ENCODE measurements at places on chromosomes 2 and 18.

DNA sequence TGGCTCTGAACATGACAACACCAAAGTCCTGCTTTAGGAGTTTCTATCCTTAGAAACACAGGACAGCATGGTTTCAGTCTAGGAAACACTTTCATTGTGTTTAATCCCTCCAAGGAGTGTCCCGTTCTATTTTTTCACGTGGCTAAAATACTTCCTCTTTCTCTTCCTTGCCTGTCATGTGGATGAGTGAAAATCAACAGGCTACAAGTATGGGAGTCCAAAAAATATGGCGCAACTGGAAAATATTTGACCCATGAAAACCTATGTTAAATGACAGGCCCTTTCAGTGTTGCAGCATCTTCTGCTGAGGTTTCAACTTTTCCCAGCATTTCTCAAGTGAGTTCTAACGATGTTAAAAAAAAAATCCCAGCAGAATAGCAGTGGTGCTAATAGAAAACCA lies 146.3 kb downstream of the LAMA3 start:
- no peak for DNase-seq

- no peak for DNase-seq
Observed at GRCh38 chr2:29485631-29486030, 370.4 kb downstream of the CLIP4 start.

DNA sequence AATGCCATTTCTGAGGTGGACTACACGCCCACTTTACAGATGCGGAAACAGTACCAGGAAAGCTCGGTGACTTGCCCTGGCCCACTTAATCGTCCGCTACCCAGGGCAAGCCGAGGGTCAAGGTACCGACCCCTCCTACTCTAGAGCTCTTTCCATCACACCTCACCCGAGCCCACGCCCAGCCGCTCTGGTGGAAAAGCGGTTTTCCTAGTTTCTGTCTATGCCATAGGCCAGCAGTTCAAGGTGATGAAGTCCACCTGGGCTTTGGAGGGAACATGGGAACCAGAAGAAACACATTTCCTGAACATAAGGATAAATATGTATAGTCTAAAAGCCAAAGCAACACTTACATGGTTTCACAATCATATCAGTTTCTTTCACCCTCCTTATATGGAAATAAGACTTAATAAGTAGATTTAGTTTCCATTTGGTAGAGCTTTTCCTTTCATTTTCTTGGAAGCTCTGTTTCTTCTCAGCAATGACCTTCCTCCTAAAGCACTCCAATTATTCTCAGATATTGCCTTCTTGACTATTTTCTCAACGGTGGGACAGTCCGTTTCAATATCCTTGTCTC lies 567 bp downstream of the VWA3B start:
- DNase-seq: no peak

DNA sequence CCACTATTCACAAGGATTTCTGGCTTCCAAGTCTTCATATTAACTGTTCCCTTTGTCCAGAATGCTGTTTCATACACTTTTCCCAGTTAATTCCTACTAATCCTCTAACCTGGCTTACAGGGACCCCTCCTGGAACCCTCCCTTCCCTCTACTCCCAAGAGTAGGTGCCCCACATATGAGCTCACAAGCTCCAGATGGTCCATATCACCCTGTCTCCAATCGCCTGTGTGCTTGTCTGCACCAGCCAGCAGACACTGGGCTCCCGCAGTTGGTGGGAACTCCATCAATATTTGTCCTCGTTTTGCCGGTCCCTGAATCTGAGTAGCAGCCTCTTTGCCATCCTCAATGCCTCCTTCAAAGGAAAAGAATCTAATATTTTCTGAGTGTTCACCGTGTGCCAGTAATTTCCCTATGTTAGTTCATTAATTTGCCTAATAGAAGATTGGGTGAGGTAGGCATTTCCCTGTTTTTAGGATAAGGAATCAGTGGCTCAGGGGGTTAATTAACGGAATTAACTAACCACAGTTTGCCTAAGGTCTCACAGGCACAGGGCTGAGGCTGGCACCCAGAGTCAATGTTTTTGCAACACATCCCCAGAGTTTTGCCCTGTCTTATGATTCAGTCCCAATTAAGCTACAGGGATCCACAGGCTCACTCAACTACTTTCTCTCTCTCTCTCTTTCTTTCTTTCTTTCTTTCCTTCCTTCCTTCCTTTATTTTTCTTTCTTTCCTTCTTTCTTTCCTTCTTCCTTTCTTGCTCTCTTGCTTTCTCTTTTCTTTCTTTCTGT lies 141.6 kb upstream of the CYP1B1 start:
- DNase-seq: no peak
